Stimulated activated CD8-positive, alpha-beta memory T cell treated with anti-CD3 and anti-CD28 coated beads, Interleukin-7, amount 100 ng/mL, for 1 hour (primary cell): ENCODE measurements at places on chromosomes 12 and 14.

GRCh38 chr14:94177806-94178205 is 3.7 kb downstream of the PPP4R4 start:
- DNase-seq = no peak

GRCh38 chr12:99133401-99133800 is 488.3 kb downstream of the APAF1 start:
- DNase-seq = no peak

- DNase-seq = no peak
These were observed 96.3 kb downstream of the GALC start for GRCh38 chr14:87896393-87897380.

DNA sequence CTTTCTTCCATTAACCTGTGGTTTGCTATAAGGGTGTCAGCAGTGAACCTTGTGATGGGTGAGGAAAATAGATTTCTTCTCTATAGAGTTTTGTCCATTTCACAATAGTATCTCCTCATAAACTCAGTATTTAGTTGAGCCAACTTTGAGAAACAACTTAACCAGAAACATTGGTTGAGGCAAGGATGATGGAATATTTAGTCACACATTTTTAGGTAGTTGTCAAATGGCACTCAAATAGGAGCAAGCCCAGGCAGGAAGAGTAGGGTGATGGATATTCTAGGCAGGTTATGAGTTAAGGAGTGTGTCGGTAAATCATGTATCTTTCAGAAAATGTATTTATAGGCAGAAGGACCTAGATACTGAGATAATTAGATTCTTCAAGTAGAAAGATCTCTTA is 1267.6 kb downstream of the SLC16A7 start:
- DNase-seq = no peak

DNA sequence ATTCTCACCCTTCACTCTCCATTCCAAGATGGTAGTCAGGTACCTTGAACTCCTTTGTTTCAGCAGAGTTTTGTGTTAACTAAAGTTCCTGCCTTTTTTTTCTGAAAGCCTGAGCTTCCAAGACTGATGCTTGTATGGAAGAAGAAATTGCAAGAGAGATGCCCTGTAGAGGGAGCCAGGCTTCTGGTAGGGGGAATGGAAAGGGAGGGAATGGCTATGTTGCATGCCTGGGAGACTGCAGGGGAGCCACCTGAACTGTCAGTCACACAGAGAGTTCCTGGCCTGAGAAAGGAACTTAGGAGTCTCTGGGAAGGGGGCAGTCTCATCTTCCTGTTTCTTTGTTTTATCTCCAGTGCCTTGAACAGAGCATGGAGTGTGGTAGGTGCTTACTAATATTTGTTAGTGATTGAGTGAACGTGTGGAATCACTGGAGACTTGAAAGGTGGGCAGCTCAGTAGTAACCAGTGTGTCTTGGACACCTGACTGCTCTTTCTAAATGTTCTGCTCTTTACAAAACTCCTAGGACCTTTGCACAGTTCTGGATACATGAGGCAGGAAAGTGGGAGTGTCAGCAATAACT is 132.2 kb downstream of the ANO4 start:
- no peak for DNase-seq

DNA sequence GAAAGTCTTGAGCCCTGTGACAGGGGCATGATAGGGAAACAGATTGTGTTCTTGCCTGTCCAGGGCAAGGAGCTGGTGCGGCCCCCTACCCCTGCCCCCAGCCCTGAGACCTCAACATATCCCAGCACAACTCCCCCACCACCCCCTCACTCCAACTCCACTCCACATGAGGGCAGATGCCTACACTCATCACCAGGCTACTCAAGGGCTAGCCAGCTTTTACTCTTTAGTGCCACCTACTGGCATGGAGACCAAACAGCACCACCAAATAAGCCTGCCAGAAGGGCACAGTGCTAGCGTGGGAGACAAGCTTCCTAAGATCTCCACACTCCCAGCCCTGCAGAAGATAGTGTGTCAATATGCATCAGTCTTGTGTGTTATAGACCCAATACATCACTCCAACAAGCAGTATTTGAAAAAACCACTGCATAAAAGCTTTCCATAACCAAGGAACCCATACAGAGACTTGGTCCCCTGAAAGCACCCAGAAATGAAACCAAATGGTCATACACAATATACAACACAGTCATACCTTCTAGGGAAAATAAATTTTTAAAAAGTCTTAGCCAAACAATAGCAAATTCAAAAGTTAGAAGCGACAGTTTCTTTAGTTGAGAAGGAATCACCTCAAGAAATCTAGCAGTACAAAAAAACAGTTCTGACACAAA is 154.4 kb downstream of the KCNK10 start:
- peak; percentile 12 for DNase-seq

- DNase-seq = no peak
These were observed 6.0 kb upstream of the LRP6 start for GRCh38 chr12:12272869-12273268.

DNA sequence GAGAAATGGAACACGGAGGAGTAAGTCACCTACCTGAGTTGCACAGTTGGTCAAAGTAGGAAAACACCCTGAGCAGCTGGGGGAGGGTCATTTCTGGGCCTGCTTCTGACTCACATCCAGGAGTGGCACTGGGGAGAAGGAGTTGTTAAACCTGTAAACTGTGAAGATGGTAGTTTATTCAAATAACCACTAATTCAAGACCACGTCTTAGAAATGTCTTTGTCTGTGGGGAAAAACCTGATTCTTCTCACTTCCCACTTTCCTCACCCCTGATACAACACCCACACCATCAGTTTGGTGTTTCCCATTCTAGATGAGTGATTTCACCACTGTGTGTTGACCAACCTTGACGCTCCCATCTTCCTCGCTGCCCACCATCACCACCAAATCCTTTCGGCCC is 207.1 kb downstream of the ANO4 start:
- DNase-seq = no peak

GRCh38 chr14:89000007-89000942 is 175.8 kb downstream of the TTC8 start:
- DNase-seq = no peak

DNA sequence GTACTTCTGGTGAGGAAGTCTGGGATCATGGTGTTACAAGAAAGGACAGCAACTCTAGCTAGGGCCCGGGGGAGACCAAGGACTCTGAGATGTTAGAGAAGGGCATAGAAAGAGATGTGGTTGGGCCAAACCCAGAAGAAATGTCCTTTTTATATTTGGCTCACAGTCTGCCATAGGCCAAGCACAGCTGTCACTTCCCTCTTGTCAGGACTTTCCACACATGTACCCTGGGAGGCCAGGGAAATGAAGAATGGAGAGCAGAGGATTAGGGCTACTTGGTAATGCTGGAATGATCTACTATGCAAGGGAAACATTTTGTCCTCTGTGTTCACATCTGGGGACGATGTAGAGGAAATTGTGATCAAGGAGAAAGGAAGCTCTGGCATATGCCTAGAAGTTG is 9.2 kb downstream of the MYO1A start:
- no peak for DNase-seq

GRCh38 chr12:71092290-71092689 is 65.5 kb downstream of the TSPAN8 start:
- DNase-seq = no peak

DNA sequence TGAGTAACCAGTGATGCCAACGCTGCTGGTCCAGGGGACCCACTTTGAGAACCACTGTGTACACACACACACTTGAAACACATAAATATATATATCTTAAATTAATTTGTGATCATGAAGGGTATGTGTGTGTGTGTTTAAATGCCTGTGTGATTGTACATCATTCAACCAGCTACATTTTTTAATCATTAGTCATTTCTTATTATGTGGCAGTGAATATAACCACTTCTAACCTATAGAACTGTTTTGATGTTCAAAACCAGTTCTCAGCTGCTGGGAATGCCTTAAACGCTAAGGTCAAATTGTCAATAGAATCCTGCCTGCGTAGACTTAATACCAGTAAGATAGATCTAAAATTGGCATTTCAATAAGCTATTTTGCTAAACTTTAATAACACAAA is 330.0 kb downstream of the SYT1 start:
- DNase-seq = no peak

GRCh38 chr14:86756521-86757190 is 1226.7 kb downstream of the FLRT2 start:
- no peak for DNase-seq

DNA sequence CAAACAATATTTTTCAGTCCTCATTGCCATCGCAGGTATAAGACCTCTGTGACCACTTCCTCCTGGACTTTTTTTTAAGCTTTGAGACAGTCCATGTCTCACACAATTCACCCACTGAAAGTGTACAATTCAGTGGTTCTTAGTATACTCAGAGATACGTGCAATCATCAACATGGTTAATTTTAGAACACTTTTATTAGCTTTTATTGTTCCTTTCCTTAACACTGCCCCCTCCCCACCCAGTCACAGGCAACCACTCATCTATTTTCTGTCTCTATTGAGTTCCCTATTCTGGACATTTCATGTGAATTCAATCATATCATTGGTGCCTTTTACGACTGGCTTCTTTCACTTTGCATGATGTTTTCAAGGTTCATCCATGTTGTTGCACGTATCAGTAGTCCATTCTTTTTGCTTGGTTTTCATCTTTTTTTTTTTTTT is 16.2 kb downstream of the NCKAP5L start:
- DNase-seq = no peak

DNA sequence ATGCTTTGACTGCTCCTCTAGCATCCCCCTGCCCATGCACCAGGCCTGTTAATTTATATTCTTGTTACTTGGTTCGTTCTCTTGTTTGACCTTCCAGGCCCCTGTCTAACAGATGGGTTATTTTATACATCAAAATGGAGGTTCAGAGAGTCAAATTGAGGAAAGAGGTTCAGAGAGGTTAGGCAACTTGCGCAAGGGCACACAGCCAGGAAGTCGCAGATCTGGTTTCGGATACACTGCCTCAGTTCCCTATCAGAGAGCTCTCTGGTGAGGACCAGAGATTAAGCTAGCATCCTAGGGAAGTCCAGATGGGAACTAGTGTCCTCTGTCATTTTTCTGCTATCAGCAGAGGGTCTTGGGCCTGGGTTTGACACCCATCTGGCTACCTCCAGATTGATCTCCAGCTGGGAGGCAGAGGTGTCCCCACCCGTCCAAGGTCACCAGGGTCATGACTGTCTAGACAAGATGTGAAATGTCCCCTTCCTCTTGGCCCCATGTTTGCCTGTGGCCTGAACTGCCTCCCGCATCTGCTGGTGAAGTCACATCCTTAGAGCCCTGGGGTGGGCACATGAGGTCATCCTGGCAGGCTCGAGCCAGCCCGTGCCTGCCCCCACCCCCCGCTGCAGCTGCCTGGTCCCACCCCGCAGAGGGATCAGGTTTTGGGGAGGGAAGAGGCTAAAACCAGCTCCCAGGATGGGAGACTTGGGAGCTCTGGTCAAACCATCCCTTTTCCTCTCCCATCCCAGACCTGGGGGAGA is 84.3 kb upstream of the NCOR2 start:
- DNase-seq = no peak

DNA sequence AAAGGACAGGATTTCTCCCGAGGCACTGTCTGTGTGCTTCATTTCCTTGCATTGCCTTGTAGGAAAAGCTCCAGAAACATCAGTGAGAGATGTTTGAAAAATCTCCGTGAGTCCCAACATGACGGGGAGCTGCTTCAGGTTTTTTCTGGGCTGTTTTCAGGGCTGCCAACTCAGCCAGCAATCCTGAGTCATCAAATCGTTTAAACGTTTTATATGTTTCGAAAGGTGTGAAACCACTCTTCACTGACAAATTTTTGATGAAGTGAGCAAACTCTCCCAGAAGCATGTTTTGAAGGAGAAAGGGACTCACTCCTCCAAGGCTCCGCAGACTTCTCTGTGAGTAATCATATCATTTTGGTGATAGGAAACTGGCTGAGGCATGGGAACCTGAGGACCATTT is 240.5 kb downstream of the TMEM132C start:
- DNase-seq = no peak

- no peak for DNase-seq
These were observed 1.0 kb downstream of the CACNA2D4 start for GRCh38 chr12:1917172-1918070.

DNA sequence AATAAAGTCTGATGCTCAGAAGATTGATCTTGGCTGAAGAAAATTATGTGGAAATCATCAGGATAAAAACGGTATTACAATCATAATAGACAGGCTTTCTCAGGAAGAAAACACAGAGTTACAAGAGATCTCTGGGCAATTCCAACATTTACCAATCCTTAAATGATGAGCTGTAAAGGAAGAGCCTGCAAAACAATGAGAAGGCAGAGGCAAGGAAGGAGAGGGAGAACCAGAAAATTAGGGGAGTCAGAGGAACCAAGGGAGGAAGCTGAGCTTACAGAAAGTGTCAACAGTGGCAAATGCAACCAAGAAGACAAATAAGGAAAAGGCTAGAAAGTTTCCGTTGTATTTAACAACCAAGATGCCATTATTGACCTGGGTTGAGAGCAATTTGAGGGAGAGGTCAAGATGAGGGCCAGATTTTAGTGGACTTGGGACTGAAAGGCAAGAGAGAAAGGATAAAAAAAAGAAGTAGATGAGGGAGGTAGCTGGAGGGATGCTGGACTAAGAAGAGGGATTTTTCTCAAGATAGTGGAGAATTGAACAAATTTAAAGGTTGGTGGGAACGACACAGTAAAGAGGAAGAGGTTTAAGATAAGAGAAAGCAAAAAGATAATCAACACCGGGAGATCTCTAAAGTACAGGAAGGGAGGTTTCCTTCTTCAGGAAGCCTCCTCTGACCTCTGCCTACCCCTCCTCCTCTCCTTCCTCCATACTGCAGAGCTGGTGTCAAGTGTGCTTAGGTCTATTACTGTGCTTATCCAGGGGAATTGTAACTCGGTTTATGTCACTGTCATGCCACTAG is 116.9 kb downstream of the DUSP6 start:
- DNase-seq = no peak

DNA sequence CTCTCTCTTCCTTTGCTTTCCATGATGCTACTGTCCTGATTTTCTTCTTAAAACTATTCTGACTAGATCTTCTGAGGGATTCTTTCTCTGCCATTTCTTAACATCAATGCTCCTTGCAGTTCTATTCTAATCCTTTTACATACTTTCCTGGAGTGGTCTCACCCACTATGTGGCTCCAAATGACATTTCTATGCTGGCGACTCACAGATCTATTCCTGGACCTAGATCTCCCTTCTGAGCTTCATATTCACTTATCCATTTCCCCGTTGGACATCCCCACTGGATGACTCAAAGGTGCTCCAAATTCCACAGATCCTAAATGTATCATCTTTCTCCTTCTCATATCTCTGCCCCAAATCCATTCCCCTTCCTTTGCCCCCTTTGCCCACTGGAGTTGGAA is 4.1 kb downstream of the TEP1 start:
- no peak for DNase-seq
